ENCODE measurements at places on chromosomes 7 and 10. TPM values are rescaled to one million over a fixed set of nuclear protein-coding genes. Genes with fewer than 3 reads are reported as not detected.

COBL gene
- not detected for total RNA-seq

DNA sequence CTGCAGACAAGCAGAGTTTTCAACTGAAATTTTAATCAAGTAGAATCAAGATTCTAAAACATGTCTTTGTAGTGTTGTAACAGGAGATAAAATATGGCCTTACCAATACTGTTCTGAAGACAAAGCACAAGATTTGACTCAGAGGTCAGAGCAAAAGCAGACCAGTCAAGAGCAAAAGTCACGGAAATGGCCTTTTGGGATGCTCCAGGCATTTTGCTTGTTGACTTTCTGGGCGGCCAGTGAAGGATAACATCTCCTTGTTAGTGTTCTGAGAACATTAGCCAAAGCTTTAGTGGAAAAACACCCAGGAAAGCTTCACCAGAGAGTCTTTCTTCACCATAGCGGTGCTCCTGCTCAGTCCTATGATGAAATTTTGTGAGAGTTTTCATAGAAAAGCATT, 590.6 kb downstream of the ARL4A start:
- no peak overlapping the region for H3K27ac ChIP-seq
- no peaks in the 10 kb centered on the region for H3K4me1 ChIP-seq
- H3K27me3 ChIP-seq, result peaks cover 10% of the 10 kb centered on the region
- no peaks in the 10 kb centered on the region for H3K36me3 ChIP-seq

DNA sequence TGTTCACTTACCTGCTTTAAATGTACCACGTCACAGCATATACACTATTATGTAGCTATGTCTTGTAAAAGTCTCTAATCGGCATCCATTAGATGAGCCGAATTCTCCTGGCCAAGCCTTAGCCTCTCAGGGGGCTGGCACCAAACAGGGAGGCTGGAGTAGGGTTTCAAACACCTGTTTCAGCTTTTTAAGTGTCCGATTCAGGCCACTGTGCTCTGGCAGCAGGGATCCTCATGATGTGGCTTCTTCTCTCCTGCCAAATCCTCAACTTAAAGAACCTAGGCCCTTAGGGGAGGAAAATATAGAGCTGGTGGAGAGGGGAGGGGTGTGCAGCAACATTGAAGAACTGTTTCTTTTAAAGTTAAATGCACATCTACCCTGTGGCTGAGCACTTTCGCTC, 68.5 kb upstream of the NFKB2 start:
- no peaks in the 10 kb centered on the region for H3K27me3 ChIP-seq
- no peak overlapping the region for H3K4me3 ChIP-seq
- H3K4me1 ChIP-seq, result peaks cover 10% of the 10 kb centered on the region
- peaks cover 5% of the 10 kb centered on the region for H3K36me3 ChIP-seq

DNA sequence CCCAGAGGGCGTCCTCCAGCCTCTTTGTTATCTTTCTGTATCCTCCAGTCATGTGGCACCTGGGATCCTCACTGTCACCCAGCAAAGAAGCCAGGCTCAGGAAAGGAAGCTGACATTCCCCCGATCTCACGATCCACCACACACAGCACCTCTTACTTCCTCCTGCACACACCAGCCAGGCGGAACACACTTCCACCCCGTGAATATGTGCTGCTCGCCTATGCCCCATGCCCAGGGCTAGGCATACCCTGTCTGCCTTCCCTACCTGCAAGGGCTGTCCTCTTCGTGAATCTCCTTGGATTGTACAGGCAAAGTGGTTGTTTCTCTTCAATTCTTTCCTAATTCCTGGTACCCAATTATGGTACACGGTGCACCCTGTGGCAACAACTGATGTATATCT, 191.0 kb downstream of the TNS3 start:
- peaks cover 5% of the 10 kb centered on the region for H3K27me3 ChIP-seq
- H3K4me3 ChIP-seq, result no peak overlapping the region
- no peaks in the 10 kb centered on the region for H3K4me1 ChIP-seq
- DNase-seq, result no peak
- H3K27ac ChIP-seq, result no peak overlapping the region

ARMC10 gene
- 46.6 TPM for total RNA-seq

- peaks cover 4% of the 10 kb centered on the region for H3K27me3 ChIP-seq
- H3K4me1 ChIP-seq, result no peaks in the 10 kb centered on the region
- no peak for DNase-seq
- H3K4me3 ChIP-seq, result no peak overlapping the region
These were observed 60.2 kb downstream of the KCNH2 start for GRCh38 chr7:150917969-150918368.

All from activated naive CD4-positive, alpha-beta T cell treated with anti-CD3 and anti-CD28 coated beads for 36 hours (primary cell).